ENCODE measurements at places on chromosomes 7 and 10.

DNA sequence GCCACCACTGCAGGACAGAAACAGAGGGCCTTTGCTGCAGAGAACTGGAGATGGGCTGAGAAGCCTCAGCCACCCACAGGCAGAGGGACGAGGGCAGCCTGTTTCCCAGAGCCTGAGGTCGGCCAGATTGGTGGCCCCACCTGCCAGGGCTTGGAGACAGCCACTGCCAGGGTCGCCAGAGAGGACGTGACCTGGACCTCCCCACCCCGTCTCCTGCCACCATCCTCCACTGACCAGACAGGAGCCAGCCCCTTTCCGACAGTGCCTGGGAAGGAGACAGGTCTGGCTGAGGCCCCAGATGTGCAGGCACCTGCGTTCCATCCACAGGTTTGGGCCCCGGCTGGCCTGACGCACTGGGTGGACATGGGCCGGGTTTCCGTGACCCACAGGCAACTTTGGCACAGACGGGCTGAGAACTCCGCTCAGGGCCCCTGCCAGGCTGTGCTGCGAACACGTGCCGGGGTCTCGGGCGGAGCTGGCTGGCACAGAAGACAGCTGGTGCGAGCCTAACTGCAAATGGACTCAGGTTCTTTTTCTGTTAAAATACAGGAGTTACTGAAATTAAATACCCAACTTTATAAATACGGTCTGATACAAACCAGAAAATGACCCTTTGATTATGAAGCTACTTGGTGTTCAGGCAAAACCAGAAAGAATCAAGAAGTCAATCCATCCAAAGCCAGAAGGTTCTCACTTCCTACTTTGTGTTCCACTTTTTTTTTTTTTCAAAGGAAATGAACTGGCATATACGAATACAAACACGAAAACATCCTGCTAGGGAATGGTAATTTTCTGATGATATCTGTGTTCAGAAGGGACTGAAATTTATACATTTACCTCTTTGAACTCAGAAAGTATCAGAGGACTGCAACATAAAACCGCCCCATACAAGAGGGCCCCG is 6.9 kb downstream of the COX19 start:
- DNase-seq = no peak

DNA sequence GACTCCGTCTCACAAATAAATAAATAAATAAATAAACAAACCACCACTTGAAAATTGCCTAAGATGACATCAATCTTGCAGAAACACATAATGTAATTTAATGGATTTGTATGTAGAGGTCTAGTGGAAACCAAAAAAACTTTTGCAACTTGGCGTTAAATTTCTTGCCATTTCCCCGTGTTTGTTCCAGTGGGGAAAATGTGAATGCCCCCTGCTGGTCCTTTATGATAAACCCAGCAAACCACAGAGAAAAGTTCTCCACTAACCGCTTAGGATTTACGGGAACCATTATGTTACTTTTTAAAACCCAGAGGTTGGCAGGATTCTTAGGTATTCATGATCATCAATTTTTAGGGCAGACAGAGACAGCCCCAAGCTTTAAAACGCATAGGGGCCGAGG is 32.5 kb downstream of the LAMB4 start:
- DNase-seq = no peak

DNA sequence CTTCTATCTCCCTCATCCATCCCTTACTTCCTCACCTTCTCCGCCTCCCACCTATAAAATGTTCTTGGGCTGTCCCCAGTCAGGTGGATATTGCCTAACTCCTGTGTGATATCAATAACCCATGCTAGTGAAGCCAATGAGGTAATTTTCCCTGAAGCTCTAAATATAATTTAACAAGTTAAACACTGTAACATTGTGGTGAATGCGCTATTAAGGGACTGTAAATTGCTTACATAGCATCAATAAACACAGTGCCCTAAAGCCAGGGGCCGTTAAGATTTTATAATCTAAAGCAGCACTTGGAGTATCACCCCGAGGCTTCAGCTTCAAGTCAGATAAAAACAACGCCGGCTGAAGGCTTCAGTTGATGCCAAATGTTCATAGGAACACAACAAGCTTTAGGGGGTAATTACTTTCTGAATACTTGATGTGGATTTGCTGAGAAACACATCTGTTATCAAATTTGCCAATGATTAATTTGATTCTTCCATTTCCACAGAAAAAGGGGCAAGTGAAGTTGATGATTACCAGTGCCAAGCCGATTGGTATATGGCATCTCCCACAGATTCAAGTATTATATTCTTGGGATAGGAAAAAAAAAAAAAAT is 138.4 kb downstream of the CREB5 start:
- DNase-seq = no peak

DNA sequence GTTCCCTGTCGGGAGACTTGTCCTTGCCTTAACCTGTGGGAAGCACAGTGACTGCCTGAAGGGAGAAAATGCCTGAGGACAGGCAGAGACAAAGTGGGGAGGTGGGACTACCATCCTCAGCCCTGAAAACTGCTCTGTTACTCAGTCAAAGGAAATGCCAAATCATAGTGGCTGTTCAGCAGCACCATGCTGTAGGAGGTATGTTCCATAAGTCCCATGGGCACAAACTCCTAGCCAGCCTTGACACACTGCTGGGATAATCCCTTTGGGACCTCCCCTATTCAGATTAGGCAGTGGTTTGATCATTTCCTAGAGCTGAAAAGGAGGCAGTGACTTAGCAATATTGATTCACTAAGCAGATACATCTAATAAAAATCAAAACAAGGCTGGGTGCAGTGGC is 80.1 kb downstream of the MCU start:
- DNase-seq = no peak

- DNase-seq = no peak
Observed at GRCh38 chr7:143245123-143245522, 18.1 kb upstream of the GSTK1 start.

GRCh38 chr10:93451244-93451947 is 30.7 kb downstream of the MYOF start:
- DNase-seq = no peak

DNA sequence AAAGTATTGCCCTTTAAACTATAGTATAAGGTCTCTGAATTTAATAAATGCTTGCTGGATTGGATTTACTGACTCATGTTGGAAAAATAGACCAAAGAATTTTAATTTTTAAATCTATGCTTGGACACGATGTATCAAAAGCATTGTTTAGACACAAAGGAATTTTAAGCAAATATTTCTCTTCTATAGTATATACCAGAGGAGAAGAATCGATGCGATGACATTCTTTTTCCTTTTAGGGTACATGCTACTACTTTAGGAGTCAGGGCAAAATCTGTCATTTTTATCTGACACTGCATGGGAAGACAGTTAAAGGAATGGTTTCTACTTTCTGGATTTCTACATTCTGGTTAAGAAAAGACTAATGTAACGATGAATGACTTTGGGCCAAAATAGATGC is 339.9 kb downstream of the BMPER start:
- DNase-seq = no peak

- no peak for DNase-seq
Observed at GRCh38 chr10:116766241-116766827, 24.0 kb upstream of the HSPA12A start.

DNA sequence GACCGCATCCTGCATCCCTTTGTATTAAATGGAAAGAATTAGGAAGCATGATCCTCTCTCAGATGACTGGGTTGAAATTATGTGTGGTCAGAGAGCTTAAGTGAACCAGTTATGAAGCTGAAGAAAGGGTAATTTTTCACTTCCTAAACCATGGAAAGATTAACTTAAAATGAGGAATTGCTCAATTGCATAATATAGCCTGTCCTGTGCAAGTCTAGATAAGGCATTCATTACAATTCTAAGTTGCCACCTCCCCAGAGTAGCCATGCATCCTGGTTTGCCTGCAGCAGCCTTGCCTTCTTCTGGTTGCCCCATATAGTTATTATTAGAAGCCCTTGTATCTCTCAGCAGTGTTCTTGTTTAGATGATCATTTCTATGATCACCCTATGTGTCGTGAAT is 45.3 kb downstream of the STARD3NL start:
- DNase-seq = no peak

DNA sequence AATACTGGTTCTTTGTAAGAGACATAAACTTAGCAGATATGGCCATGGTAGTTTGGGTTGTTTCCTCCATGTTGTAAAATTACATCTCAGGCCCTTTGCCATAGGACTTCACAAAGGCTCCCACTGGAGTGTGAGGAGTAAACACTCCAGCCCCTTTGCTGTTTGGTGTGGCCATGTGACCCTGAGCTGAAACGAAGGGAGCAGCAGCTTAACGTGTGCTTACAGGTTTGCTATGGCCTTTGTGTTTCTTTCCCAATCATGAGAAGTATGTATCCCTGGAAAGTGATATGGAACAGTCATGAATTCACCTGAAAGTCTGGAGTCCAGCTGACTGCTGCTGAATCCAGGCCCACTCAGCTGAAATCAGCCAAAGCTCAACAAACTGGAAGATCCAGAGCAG is 23.8 kb upstream of the SFTPA1 start:
- no peak for DNase-seq

GRCh38 chr7:128379900-128380479 is 18.5 kb upstream of the PRRT4 start:
- no peak for DNase-seq

- no peak for DNase-seq
Observed at GRCh38 chr7:102832674-102833073, 80.1 kb upstream of the LRRC17 start.

DNA sequence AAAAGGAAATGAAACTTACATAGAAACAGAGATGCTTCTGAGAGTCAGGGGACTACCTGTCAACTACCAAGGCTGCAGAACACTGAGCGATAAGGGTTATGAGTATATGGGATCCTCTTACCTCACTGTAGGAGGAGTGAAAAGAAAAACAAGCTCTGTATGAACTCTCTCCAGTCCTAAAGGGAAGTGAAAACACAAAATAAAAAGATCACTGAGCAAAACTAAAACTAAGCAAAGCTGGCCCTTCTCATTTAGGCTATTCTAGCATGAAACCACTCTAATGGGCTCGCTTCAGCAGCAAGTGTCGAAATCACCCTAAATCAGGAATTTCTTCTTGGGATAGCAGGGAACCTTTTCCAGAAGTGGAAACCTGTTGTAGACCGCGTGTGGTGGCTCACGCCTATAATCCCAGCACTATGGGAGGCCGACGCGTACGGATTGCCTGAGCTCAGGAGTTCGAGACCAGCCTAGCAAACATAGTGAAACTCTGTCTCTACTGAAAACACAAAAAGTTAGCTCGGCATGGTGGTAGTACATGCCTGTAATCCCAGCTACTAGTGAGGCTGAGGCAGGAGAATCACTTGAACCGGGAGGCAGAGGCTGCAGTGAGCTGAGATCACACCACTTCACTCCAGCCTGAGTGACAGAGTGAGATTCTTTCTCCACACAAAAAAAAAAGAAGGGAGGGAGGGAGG is 27.0 kb downstream of the DCLRE1C start:
- DNase-seq = no peak

DNA sequence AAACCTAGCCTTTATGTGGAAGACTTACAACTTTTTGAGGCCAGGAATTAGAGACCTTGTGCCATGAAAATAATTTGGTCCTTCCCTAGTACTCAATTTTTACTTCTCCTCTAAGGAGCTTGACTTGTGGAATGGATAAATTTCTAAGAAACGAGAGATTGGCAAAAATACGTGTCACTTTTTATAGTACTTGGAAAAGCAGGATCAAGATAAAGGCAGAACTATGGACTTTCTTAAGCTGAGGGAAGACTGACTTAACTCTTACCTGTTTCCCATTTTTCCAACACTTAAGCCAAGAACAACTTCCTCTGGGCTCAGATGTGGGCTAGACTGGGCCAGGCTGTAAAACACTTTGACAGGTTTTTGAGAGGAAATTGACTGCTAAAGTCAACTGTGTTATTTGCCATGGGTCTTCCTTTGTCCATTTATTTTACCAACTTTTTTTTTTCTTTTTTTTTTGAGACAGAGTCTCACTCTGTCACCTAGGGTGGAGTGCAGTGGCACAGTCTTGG is 2.0 kb upstream of the WBP1L start:
- no peak for DNase-seq

DNA sequence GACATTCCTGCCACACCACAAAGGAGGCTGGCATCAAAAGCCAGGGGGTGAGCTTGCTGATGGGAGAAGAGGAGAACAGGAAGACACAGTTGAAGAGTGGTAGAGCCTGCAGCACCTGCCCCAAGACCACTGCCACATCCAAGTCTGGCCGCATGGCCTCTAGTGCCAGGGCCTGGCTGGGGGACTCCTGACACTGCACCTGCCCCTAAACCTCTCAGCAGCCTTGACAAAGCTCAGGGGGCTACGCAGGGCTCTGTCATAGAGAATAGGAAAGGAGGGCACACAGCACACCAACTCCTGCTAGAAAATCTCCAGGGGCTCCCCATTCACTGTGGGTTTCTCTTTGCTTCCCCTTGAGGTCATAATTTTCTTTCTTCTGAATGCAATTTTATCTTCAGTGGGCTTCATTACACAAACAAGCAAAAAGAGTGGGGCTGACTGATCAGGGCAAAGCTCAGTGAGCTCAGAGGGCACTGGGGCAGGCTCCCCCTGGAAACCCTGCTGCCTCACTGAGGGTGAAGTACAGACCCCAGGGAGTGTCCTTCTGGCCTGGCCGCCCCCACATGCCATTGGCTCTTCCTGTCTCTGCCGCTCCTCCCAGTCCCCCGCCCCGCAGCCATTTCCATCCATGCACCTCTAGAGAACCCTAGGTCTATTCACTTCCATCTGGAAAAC is 37.2 kb downstream of the VOPP1 start:
- no peak for DNase-seq

GRCh38 chr7:47528471-47528870 is 53.4 kb downstream of the TNS3 start:
- DNase-seq = no peak

DNA sequence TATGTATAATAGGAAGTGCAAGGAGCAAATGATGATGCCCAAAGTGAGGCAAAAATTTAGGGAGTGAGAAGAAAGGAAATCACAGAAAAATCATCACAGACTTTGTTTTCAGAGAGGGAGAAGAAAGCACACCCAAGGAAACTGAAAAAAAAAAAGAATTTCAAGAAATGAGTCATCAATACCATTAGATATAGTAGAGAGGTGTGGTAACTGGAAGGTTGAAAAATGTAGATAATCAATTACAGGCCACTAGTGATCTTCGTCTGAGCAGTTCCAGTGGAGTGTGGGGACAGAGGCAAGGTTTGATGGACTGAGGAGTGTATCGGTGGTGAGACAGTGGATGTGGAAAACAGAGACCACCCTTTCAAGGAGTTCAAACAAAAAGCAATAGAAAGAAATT is 31.7 kb downstream of the ASB4 start:
- no peak for DNase-seq

DNA sequence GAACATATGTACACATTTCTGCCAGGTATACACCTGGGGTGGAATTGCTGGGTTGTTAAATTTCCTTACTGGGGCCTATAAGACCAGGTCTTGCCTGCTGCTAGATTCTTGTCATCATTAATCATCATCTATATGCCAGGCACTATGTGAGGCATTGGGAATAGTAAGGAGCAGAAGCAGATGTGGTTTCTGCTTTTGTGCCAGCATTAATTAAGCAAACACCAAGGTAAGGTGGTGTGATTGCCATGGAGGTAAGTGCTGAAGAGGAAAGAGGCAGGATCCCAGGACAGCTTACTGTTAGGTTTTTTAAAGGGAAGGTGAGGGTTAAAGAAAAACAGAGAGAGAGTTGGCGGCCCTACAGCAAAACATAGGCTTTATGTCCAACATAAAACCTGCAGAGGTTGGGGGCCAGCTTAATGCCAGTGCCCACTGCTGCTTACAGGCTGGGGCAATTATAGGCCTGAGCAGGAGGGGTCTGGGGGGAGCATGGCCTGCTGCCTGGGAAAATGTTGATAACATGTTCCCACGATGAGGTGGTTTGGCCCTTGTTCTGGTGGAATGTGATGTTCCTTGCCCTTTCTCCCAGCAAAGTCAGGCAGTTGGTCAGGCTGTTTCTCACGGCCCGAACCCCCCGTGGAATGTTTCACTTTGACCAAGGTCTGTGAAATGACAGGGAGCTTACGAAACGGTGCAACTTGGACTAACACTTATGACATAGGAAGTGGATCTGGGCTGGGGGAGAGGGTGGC is 93.9 kb downstream of the RBM20 start:
- DNase-seq = no peak
